CD14-positive monocyte (primary cell): ENCODE measurements at places on chromosomes 12 and 14. TPM values are rescaled to one million over a fixed set of nuclear protein-coding genes. Genes with fewer than 3 reads are reported as not detected.

Gene IFI27
- polyA plus RNA-seq = 3.0 and 6.6 TPM in 2 replicates

Gene EFS
- polyA plus RNA-seq = not detected

Gene GPR162
- 16.0 TPM for polyA plus RNA-seq

Gene TBX5
- not detected in 2 replicates for polyA plus RNA-seq

Gene TARBP2
- 33.9 and 39.4 TPM in 2 replicates for polyA plus RNA-seq

Gene RIN3
- polyA plus RNA-seq = 42.8 TPM

Gene KIF21A
- polyA plus RNA-seq = not detected

Gene TPH2
- not detected in 2 replicates for polyA plus RNA-seq

- no peak for DNase-seq
- H3K27ac ChIP-seq = no peak overlapping the region
- H3K36me3 ChIP-seq = no peaks in the 10 kb centered on the region
Observed at GRCh38 chr14:96514694-96515093, 12.5 kb downstream of the PAPOLA start.

- H3K4me1 ChIP-seq = no peaks in the 10 kb centered on the region
- no peak for DNase-seq
- H3K4me3 ChIP-seq = no peak overlapping the region
- peaks cover 99% of the 10 kb centered on the region for H3K36me3 ChIP-seq
Observed at GRCh38 chr14:61733972-61734371, 28.2 kb upstream of the SNAPC1 start.

- H3K4me1 ChIP-seq = no peaks in the 10 kb centered on the region
- no peaks in the 10 kb centered on the region for H3K27me3 ChIP-seq
- H3K4me3 ChIP-seq = no peak overlapping the region
- no peaks in the 10 kb centered on the region for H3K36me3 ChIP-seq
Observed at GRCh38 chr12:103917873-103918272, 12.3 kb upstream of the HSP90B1 start.

DNA sequence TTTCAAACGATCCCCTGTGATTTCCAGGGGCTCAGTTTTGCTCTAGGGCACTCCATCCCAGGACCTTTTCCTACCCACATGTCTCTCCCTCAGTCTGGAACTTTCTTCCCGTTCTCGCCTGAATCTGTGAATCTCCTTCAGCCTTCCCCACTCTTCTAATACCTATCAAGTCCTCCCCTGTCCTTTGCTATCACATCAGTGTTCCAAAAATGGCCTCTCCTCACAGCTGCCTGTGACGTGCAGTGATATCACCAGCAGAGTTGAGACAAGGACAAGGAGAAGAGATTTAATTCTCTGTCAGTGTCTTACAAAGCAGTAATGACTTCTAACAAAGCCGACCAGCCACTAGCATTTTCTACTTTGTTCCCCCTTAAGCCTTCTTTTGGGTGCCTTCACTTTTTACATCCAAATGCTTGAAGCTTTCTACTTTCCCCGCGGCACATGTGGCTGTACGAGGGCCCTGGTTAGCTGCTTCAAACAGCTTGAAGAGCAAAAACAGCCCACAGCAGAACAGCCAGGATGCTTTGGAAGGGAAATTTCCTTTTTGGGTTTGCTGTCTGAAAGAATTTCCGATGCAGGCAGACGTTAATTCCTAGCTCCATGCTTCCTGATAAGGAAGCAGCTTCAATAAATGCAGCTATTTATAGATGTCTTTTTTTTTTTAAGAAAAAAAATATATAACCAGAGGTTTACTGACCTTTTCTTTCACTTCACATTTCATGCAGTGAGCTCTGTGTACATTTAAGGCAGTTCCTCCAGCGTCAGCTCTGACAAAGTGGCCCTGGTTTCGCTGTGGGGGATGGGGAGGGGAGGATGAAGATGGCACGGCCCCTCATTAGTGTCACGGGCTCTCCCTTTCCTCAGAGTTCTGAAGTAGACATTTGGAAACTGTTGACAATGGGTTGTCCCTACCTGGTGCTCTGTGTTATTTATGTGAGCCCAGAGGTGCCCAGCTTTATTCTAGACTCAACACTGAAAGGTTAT, 109.3 kb downstream of the ETV6 start:
- peaks cover 19% of the 10 kb centered on the region for H3K36me3 ChIP-seq
- H3K4me1 ChIP-seq = peaks cover 57% of the 10 kb centered on the region
- no peaks in the 10 kb centered on the region for H3K27me3 ChIP-seq
- peak; percentile 83 for DNase-seq

DNA sequence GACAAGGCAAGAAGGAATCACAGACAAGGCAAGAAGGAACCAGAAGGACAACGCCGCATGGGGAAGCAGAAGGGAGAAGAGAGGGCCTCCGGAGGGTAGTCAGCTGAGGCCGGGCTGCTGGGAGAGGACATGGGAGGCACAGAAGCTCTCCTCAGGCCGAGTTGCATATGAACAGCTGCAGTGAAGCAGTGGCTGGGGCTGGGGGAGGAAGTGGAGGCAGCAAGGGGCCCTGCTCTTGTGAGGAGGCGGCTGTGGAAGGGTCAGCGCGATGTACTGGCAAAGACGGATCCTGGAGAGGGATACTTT, 22.0 kb upstream of the TMEM106C start:
- H3K4me1 ChIP-seq = peaks cover 2% of the 10 kb centered on the region
- no peak overlapping the region for H3K4me3 ChIP-seq
- H3K27me3 ChIP-seq = peaks cover 14% of the 10 kb centered on the region
- no peak overlapping the region for H3K27ac ChIP-seq

GRCh38 chr14:77014004-77014604, 14.4 kb downstream of the IRF2BPL start:
- no peaks in the 10 kb centered on the region for H3K27me3 ChIP-seq
- no peaks in the 10 kb centered on the region for H3K36me3 ChIP-seq
- no peak for DNase-seq
- no peaks in the 10 kb centered on the region for H3K4me1 ChIP-seq
- no peak overlapping the region for H3K27ac ChIP-seq

DNA sequence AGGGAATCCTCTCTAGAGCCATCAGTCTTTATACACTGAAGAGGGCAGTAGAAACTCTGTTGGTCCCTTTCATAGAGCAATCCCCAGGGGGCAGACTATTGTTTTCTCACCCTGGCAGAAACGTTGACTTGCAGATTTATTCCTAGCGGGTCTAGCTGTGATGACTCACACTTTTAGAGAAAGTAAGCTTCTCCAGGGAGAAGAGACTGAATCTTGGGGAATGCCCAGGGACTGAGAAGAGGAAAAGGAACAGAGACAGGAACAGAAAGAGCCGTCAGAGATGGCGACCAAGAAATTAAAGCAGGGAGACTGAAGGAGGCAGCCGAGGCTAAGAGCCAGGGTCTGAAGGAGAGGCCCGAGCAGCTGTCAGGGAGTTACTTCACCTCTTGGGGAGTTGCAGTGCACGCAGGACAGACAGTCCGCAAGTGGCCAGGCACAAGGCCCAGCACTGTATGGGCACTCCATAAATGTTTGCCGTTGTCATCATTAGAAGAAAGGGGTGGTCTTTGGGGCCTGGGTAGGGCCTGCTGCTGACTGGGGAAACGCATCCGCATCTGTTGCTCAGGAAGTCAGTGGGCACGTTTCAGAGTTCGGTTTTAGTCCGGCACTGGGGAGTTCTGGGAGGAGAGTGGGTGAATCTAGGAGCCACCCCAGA, 13.0 kb downstream of the PLEKHG6 start:
- DNase-seq = peak; percentile 66
- peak overlapping the region; percentile 41 for H3K4me3 ChIP-seq
- H3K27me3 ChIP-seq = no peaks in the 10 kb centered on the region
- H3K4me1 ChIP-seq = peaks cover 50% of the 10 kb centered on the region
- H3K27ac ChIP-seq = peak overlapping the region; percentile 17

DNA sequence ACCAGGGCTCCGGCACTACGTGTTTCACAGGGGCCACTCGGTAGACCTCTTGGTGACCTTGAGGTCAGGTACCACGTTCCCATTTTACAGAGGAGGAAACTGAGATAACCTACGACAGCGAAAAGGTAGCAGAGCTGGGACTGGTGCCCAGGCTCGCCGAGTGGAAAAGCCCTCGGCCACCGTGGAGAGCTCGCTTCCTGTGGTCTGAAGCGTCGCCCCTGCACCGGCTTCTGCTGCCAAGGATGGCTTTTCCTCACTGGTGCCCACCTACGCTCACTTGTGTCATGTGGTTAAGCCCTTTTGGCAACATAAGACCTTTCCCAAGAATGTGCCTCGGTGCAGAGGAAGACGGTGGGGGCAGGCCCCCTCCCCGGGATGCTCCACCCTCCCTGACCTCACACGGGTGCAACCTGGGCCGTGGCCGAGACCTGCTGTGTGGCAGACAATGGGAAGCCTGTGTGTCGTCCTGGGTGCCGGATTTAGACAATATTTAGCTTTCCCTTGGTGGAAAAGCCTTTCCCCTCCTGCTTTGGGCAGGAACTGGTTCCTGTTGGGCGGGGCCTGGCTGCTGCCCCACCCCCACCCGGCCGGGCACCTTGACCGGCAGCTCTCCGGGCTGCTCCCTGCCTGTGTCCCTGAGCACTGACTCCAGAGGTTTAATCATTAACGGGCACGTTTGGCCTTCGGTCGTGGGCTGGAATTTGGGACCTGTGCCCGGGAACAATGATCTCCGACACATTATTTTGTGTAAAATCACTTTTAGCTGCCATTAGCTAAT, 32.4 kb upstream of the PPP1R13B start:
- H3K4me3 ChIP-seq = peak overlapping the region; percentile 71
- H3K4me1 ChIP-seq = peaks cover 14% of the 10 kb centered on the region
- no peaks in the 10 kb centered on the region for H3K36me3 ChIP-seq
- peak; percentile 1 for DNase-seq
- H3K27me3 ChIP-seq = no peaks in the 10 kb centered on the region

- H3K36me3 ChIP-seq = no peaks in the 10 kb centered on the region
- no peaks in the 10 kb centered on the region for H3K4me1 ChIP-seq
- H3K27me3 ChIP-seq = no peaks in the 10 kb centered on the region
- no peak for DNase-seq
Observed at GRCh38 chr14:50658203-50658602, 9.9 kb downstream of the SAV1 start.

DNA sequence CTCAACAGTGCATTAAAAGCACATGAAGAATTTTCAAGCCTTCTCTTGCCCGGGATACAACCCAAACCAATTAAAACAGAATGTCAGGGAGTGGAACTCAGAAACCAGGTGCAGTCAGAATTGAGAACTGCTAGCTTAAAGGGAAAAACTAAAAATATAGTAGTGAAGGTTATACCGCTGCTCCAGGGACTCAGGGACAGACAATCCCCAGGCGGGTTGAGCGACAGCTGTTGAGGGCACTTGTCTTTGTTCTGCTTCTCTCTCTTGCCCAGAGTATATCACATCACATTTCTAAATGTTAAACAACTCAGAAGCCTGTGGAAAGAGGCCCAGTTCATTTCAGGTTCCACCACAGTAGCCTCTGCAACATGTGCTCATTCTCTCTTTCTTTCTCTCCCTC, 93.1 kb downstream of the SLC5A8 start:
- H3K36me3 ChIP-seq = no peaks in the 10 kb centered on the region
- DNase-seq = no peak
- H3K4me1 ChIP-seq = no peaks in the 10 kb centered on the region
